ENCODE measurements at places on chromosomes 7 and 10. TPM values are rescaled to one million over a fixed set of nuclear protein-coding genes. Genes with fewer than 3 reads are reported as not detected.

The ETV1 gene
- total RNA-seq: 3.8 TPM

The LIPK gene
- total RNA-seq: not detected

The IFIT1B gene
- total RNA-seq: not detected

The PTF1A gene
- not detected for total RNA-seq

The DEPP1 gene
- total RNA-seq: 28.2 TPM

The CNPY1 gene
- total RNA-seq: not detected

Measured in psoas muscle (tissue), 8 donors.